Astrocyte (in vitro differentiated cells and primary cell): ENCODE measurements at places on chromosomes 5 and 9.

GRCh38 chr5:50328193-50328729, 112.8 kb downstream of the EMB start:
- no peaks in the 10 kb centered on the region for H3K36me3 ChIP-seq
- DNase-seq, result no peak
- no peak overlapping the region for H3K4me3 ChIP-seq
- H3K27ac ChIP-seq, result no peak overlapping the region
- no peaks in the 10 kb centered on the region for H3K4me1 ChIP-seq
- H3K27me3 ChIP-seq, result no peaks in the 10 kb centered on the region

GRCh38 chr9:114718801-114719221, 36.8 kb upstream of the TEX48 start:
- H3K27ac ChIP-seq, result no peak overlapping the region
- H3K4me1 ChIP-seq, result peaks cover 16% of the 10 kb centered on the region
- H3K36me3 ChIP-seq, result no peaks in the 10 kb centered on the region
- peak; percentile 45 for DNase-seq
- H3K4me3 ChIP-seq, result no peak overlapping the region

- H3K27me3 ChIP-seq, result no peaks in the 10 kb centered on the region
- no peaks in the 10 kb centered on the region for H3K36me3 ChIP-seq
- H3K4me1 ChIP-seq, result no peaks in the 10 kb centered on the region
Observed at GRCh38 chr5:91252916-91253315, 130.2 kb downstream of the ARRDC3 start.

DNA sequence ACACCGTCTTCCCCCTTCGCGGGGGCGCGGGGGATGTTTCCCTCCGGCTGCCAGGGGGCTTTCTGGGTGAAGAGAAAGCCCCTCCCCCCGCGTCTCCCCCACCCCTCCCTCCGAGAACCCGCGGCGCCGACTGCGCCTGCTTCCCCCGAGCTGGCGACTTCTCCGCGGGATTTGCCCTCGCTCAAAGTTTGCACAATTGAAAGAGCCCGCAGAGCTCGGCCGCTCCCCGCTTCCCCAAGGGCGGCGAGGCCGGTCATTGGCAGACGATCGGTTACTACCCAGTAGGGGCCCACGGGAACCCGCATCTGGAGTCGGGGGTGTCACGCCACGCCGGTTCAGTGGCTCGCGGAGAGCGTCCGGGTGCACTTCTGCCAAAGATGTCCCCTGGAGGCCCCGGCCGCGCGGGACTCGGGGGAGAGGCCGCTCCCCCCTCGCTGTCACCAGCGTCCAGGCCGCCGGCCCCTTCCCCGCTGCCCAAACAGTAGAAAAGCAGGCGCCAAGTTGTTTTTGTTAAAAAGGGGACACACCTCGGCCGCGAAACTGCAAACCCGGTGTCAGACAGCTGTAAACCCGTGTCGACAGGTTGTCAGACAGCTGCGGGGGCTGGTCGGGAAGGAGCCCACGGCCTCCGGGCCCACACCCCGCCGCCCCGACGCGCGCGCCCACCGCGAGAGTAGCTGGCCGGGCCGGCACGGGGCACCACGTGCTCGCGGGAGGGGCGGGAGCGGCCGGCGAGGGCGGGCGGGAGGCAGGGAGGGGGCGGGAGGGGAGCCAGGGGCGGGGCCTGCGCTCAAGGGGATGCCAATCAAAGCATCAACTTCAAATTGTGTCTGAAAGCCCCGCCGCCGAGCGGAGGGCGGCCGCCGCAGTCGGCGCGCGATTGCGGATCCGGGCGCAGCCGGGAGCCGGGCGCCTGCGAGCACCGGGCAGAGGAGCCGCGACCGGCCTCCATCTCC, at the start of gene IRX1:
IRX1 (plus strand) TSS at position 827 of the 956 bp plus-strand sequence. CDS start 274 bp downstream, outside the sequence.
- no peaks in the 10 kb centered on the region for H3K36me3 ChIP-seq
- peaks cover 31% of the 10 kb centered on the region for H3K27me3 ChIP-seq
- H3K27ac ChIP-seq, result peak within 1 kb of the TSS; percentile 77
- peak within 1 kb of the TSS; percentile 73 for H3K4me3 ChIP-seq

DNA sequence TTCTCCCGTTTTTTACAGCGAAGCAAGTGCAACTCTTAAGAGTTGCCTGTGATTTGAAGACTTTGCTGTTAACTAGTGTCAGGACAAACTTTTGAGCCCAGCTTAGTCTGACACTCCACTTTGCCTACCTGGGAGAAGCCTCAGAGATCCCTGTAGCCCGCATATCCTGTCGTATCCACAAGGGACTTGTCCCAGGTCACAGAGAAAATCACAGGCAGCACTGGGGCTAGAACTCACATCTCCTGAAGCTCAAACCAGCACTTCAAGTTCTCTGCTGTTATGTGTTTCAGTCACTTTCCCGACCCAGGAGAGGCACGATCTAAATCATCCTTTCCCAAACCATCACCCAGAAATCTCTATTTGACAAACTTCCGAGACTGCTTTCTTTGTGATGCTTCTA, 584.5 kb downstream of the ACTL7B start:
- H3K27me3 ChIP-seq, result no peaks in the 10 kb centered on the region
- peaks cover 9% of the 10 kb centered on the region for H3K4me1 ChIP-seq
- no peak for DNase-seq
- H3K4me3 ChIP-seq, result no peak overlapping the region
- H3K36me3 ChIP-seq, result no peaks in the 10 kb centered on the region

- peak; percentile 18 for DNase-seq
- H3K4me3 ChIP-seq, result no peak overlapping the region
- no peaks in the 10 kb centered on the region for H3K36me3 ChIP-seq
- H3K4me1 ChIP-seq, result peaks cover 13% of the 10 kb centered on the region
Observed at GRCh38 chr5:98602534-98603112, 170.8 kb upstream of the RGMB start.

DNA sequence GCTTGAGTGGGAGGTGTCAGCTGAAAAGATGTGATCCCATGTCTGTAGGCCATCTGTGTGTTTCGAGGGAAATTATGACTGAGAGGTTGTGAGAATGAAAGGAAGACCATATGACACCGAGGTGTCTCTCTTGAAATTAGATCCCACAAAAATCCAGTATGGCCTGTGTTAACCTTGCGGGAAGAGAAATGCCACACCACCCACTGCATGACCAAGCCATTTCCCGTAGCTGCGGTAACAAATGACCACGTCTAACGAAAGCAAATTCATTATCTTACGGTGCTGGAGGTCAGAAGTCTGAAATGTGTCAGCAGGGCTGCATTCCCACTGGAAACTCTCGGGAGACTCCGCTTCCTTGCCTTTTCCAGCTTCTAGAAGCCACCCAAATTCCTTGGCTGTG, 11.6 kb downstream of the C9orf57 start:
- no peak overlapping the region for H3K4me3 ChIP-seq
- H3K4me1 ChIP-seq, result no peaks in the 10 kb centered on the region
- H3K36me3 ChIP-seq, result no peaks in the 10 kb centered on the region
- DNase-seq, result peak; percentile 46
- H3K27ac ChIP-seq, result no peak overlapping the region

- H3K4me1 ChIP-seq, result no peaks in the 10 kb centered on the region
- H3K4me3 ChIP-seq, result no peak overlapping the region
- peak; percentile 7 for DNase-seq
- no peak overlapping the region for H3K27ac ChIP-seq
- H3K36me3 ChIP-seq, result no peaks in the 10 kb centered on the region
Observed at GRCh38 chr5:137778772-137779564, 24.8 kb upstream of the HNRNPA0 start.

DNA sequence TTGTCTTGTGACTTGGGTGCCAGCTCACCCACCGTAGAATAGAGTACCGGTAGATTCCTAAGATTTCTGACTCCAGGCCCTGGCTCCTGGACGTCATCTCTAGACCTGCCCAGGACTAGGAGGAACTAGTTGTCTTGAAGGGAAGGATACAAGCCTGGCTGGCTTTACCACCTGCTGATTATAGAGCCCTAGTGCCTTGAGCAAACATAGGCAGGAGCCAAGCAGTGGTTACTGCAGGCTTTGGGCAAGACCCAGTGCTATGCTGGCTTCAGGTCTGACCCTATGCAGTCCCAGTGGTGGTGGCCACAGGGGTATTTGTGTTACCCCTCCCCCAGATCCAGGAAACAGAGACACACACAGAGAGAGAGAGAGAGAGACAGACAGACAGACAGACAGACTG, 606.2 kb downstream of the PDE4D start:
- H3K36me3 ChIP-seq, result no peaks in the 10 kb centered on the region
- H3K27me3 ChIP-seq, result no peaks in the 10 kb centered on the region
- no peak for DNase-seq
- H3K4me1 ChIP-seq, result no peaks in the 10 kb centered on the region

- no peaks in the 10 kb centered on the region for H3K36me3 ChIP-seq
- H3K4me1 ChIP-seq, result no peaks in the 10 kb centered on the region
- DNase-seq, result no peak
- H3K4me3 ChIP-seq, result no peak overlapping the region
Observed at GRCh38 chr5:10315824-10316509, 8.3 kb upstream of the CMBL start.

DNA sequence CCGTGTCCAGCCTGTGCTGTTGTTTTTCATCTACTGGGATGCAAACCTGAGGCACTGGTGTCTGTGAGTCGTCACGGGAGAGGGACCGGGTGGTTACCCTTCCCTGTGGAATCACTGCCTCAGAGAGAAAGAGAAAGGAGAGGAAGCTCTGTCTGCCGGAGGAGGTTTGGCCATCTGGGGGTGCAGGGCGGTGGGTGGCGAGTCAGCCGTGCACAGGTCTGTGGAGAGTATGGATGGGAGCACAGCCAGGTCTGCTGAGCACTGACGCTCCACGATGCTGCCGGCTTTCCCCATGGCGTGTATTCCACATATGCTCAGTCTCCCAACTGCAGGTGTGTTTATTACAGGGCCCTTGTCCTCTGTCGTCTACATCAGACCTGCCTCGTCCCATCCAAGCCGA, 395.2 kb upstream of the IRX4 start:
- DNase-seq, result no peak
- H3K27me3 ChIP-seq, result no peaks in the 10 kb centered on the region
- H3K4me1 ChIP-seq, result no peaks in the 10 kb centered on the region
- H3K27ac ChIP-seq, result no peak overlapping the region
- H3K36me3 ChIP-seq, result no peaks in the 10 kb centered on the region
- H3K4me3 ChIP-seq, result no peak overlapping the region

DNA sequence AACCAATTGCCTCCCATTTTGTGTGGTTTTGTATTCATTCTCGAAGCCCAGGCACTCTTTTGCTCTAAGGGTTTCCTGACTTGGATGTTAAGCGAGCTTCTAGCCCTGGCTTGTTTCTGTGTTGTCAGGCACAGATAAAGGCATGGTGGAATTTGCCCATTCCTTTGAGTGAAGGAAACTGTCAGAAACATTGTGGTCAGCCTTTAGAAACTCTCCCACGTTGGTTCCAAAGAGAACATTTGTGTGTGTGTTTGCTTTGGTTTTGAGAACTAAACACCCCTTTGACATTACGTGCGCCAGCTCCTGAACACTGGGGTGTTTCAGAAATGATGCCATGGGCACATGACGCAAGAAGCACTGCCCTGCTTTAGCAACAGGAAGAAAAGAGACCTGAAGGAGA, 320.9 kb downstream of the NTRK2 start:
- H3K27ac ChIP-seq, result no peak overlapping the region
- no peak overlapping the region for H3K4me3 ChIP-seq
- H3K36me3 ChIP-seq, result no peaks in the 10 kb centered on the region
- H3K27me3 ChIP-seq, result peaks cover 12% of the 10 kb centered on the region

- no peak for DNase-seq
- H3K27me3 ChIP-seq, result no peaks in the 10 kb centered on the region
- no peak overlapping the region for H3K27ac ChIP-seq
- H3K4me1 ChIP-seq, result peaks cover 21% of the 10 kb centered on the region
- no peaks in the 10 kb centered on the region for H3K36me3 ChIP-seq
Observed at GRCh38 chr5:67043796-67044511, 152.6 kb downstream of the CD180 start.

- H3K4me3 ChIP-seq, result no peak overlapping the region
- no peak for DNase-seq
- H3K27ac ChIP-seq, result no peak overlapping the region
- H3K27me3 ChIP-seq, result no peaks in the 10 kb centered on the region
Observed at GRCh38 chr9:33468797-33469621, 4.7 kb downstream of the NOL6 start.

DNA sequence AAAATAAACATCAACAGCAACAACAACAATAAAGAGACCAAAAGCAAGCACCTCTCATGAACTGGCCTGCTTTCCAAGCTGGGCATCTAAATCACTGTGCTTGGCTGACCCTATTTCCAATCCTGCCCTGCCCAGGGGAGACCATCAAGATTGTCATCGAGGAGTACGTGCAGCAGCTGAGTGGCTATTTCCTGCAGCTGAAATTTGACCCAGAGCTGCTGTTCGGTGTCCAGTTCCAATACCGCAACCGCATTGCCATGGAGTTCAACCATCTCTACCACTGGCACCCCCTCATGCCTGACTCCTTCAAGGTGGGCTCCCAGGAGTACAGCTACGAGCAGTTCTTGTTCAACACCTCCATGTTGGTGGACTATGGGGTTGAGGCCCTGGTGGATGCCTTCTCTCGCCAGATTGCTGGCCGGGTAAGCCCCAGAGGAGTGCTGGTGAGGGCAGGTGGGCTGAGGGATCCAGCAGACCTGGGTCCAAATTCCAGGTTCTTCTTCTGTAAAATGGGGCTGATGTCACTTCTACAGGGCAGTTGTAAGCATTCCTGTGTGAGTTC, 15.6 kb downstream of the PTGS1 start:
- no peak for DNase-seq
- H3K27ac ChIP-seq, result no peak overlapping the region
- H3K4me1 ChIP-seq, result peaks cover 13% of the 10 kb centered on the region
- no peaks in the 10 kb centered on the region for H3K36me3 ChIP-seq
- H3K4me3 ChIP-seq, result no peak overlapping the region

DNA sequence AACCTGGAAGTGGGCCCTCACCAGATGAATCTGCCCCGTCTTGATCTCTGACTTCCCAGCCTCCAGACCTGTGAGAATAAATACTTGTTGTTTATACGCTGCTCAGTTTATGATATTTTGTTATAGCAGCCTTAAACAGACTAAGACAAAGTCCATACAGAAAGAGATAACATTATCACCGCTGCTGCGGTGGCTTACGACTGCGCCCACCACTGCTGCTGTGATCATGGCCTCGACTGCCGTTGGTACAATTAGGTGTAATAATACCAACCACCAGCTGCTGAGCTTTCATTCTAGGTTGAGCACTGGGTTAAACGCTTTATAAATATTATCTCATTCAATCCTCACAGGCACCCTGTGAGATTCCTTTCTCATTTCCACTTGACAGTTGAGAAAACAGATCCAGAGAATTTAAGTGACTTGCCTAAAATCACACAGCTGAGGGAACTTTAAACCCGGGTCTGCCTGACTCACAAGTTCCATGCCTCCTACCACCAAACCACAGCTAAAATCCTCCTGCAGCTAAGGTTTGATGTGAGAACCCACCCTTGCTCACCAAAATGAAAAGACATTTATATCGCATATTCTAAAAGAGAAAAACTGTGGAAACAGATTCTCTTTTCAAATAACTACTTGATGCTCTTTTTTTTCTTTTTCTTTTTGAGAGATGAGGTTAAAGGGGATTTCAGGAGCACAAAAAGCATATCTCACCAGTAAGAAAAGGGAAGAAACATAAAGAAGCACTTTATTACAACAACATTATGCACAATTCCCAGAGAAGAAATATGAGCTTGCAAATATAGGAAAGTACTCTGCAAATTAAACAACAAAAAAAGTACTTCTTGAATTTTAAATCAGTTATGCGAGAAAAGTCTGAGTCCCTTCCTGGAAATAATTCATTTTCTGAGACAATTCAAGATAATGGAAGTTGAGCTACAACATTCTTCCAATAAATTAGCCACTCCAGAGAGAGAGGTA, 23.9 kb downstream of the GOLM1 start:
- peak; percentile 84 for DNase-seq
- no peak overlapping the region for H3K4me3 ChIP-seq
- H3K36me3 ChIP-seq, result peaks cover 6% of the 10 kb centered on the region
- H3K27ac ChIP-seq, result no peak overlapping the region
- H3K27me3 ChIP-seq, result no peaks in the 10 kb centered on the region
